ENCODE measurements at places on chromosomes 16 and 17. TPM values are rescaled to one million over a fixed set of nuclear protein-coding genes. Genes with fewer than 3 reads are reported as not detected.

IL34 gene
- 1.5 TPM for total RNA-seq

ZP2 gene
- total RNA-seq: not detected

KRT9 gene
- not detected for total RNA-seq

KRT24 gene
- total RNA-seq: not detected

NECAB2 gene
- total RNA-seq: not detected

Measured in subcutaneous adipose tissue (tissue), 4 donors.